ENCODE measurements at places on chromosomes 1 and 21.

DNA sequence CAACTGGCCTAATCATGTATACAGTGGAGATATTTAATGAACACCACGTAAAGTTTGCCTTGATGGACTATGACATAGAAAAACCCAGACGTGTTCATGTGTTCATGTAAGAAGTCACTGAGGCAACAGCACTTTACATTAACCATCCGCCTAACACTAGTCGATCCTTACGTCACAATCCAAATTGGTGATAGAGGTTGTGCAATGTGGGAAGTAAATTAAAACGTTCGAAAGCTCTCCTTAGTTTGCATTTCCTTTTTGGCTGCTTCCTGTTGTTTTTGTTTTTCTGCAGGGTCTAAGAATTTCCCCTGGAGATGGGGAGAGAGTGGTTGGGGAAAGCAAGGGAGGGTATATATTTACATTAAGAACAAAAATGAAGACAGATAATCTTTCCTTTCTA, 587.5 kb upstream of the ADGRL2 start:
- no peak for DNase-seq

- DNase-seq: no peak
Measured at GRCh38 chr21:25582888-25583287, 24.4 kb downstream of the MRPL39 start.

- DNase-seq: no peak
Measured at GRCh38 chr1:1989789-1990188, 13.8 kb downstream of the CFAP74 start.

DNA sequence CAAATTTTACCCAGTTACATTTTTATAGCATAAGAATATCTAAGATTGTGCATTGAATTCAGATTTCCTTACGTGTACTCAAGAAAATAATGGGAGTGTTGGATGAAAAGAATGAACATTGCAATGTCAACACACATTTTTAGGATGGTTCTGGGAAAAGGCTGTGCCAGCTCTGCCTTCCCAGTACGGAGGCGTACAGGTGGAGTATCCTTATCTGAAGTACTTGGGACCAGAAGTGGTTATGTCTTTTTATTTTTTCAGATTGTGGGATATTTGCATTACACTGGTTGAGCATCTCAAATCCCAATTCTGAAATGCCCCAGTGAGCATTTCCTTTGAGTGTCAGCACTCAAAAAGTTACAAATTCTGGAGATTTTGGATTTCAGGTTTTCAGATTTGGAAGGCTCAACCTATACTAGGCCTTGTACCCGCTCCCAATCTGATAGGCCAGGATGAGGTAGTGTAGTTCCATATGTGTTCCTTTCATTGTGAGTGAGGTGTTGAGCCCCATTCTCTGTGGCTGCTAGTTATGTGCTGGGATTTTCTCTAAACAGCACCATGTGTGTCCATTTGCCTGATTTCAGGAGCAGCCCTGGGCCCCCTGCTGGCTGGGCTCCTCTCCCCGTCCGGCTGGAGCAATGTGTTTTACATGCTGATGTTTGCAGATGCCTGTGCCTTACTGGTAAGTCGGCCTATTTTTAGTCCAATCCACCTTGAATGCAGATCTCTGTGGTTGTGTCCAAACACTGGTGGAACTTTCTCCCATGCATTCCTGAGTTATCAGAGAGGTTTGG, 60.8 kb downstream of the SLC37A1 start:
- DNase-seq: no peak

DNA sequence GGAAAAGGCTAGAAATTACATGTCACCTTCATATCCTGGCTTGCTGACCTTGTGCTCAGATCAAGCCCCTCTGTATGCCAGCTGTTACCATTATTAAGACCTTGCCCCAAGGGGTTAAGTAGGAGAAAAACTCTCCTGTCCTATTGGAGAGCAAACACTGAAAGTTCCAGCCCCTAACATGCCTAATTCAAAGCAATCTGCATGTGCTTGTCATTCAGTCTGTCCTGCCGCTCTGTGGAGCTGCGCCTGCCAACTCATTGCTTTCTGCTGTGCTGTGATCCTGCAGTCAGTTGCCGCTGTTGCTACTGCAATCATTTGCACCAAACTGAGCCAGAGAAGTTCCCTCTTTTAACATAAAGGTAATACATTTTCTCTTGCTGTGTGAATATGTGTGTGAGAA, 113.4 kb downstream of the DISP1 start:
- DNase-seq: no peak

DNA sequence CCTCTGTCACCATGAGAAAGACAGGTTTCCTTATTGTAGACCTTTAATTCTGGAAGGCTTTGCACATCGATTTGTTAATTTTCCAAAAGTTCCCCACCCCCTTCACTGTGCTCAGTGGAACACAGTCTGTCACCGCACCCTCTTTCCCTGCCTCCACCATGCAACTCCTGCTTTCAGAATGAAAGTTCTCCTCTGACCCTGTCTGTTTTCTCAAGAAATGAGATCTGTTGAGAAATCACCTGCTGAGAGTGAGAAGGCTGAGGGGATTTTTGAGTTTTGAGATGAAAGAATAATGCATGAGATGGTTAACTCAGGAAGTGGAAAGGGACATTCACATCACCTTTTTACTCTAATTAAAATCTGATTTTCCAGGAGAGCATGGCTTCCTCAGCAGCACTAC, 99.6 kb downstream of the CYYR1 start:
- no peak for DNase-seq

DNA sequence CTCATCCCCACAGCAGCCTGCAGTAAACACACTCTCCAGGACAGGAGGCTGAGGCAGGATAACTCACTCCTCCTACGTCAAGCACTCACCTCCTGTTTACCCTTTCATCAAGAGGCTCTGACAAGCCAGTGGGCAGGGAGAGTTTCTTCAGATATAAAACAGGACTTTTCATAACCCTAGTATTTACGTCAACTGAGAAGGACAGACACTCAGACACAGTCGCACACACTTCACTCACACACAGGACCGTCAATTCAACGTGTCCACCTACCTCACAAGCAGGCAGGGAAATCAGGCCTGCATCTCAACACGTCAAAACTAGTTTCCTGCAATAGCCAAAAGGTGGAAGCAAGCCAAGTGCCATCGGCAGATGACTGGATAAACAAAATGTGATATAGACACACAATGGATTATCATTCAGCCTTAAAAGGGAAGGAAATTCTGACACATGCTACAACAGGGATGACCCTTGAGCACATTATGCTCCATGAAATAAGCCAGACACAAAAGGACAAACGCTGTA, 48.6 kb downstream of the ITPKB start:
- DNase-seq: no peak

DNA sequence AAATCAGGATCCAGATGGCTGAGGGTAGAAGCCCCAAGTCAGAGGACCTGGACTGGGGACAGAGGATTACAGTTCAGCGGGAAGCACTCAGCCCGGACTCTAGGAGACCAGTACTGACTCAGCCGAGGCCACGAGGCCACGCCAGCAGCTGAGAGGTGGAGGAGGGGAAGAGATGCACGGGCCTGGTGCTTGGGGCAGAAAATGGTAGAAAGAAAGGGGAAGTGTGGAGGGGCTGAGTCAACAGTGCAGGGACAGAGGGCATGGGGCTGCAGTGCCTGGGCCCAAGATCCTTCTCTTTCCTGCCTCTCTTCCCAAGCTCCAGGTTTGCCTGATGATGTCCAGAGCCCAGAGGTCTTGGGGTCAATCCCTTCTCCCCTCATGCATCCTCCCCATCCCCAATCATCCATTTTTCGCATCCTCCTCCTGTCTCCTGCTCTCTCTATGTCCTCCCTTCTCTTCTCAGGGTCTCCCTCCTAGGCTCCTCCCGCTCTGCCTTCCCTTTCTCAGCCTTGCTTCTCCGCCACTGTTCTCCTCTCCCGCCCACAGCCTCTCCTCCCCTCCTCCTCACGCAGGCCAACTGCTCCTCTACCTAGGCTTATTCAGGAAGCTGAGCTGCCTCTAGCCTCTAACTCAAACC, 7.7 kb downstream of the ARHGEF2 start:
- DNase-seq: no peak

GRCh38 chr1:16922885-16923431, 1.2 kb downstream of the CROCC start:
- DNase-seq: no peak

DNA sequence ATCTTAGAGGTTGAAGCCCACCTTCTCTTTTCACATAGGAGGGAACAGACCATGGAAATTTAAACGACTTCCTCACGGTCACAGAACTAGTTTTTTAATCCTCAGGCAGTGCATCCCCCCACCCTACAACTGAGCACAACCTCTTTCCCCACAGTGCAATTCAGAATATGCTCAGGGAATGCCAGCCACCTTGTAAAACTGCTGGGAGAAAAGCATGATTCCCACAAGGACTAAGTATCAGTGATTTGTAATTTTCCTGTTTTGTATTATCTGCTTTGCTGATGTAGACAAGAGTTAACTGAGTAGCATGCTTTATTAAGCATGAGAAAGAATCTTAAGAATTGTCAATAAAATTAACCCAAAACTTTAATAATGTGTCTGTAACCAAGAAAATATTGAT, 23.8 kb downstream of the TMEM50A start:
- DNase-seq: no peak

DNA sequence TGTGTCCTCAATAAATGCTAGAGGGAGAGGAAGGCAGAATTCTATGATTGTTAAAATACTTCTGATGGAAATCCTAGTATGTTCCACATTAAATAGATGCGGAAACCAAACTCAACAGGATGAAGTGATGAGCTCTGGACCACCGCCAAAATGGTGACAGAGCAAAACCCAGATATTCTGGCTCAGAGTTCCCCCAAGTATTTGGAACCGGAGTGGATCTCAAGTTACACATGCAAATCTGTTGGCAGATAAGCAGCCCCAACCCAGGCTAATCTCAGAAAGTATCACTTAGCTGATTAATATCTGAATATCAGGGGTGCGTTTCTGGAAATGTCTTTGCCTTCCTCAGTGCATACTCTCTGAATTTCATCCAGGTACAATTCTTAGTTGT, 17.4 kb upstream of the GRHL3 start:
- DNase-seq: no peak

GRCh38 chr1:74767490-74767889, 34.5 kb downstream of the TYW3 start:
- DNase-seq: no peak

GRCh38 chr1:81126989-81127581, 673.6 kb upstream of the ADGRL2 start:
- no peak for DNase-seq

DNA sequence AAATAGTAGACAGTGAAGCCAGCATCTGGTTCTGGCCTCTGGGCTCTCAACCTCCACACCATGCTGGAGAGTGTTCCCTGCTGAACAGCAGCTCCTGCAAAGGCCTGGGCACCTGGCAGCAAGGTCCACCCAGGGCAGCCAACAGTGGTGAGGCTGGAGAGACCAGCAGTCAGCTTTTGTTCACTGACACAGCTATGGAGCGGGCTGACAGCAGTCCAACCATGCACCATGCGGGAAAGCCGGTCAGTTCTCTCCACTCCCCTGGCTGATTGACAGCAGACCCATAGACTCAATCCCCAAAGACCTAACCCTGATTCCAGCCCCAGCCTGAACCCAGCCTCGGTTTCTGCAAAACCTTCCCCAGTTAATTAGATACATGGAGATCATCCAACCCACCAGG, 49.0 kb downstream of the KLHDC7A start:
- DNase-seq: no peak

DNA sequence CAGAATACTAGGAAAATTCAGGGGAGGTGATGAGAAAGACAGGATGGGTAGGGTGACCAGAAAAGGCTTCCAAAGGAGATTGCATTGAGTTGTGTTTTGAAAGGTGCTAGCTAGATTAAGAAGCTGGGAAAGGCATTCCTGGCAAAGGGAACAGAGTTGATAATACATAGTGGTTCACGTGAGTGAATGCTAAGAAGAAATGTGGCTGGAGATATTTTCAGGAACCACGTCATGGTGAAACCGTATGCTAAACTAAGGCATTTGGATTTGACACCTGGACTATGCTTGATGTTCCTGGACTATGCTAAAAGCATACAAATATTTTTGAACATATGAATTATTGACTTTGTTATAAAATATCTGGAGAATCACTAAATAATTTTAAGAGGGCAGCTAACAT, 14.7 kb downstream of the CCDC30 start:
- DNase-seq: no peak

- DNase-seq: no peak
Measured at GRCh38 chr1:101920577-101920976, 76.1 kb downstream of the OLFM3 start.

DNA sequence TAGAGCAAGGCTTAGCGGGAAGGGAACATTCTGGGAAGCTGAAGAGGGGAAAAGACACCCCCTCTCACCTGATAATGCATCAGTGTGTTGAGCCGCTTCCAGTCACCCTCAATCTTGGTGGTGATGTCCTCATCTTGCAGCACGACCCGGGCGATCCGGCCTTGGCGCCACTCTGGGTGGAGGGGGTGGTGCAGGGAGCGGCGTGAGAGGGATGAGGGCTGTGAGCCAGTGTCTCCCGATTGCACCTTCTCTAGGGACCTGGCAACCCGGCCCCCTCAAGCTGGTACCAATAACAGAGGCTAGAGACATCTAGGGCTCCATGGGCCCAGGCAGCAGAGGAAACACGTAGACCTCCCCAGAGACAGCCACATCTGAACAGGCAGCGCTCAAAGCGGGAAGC, 127.4 kb upstream of the CD34 start:
- no peak for DNase-seq

GRCh38 chr1:171898941-171899340, 57.6 kb downstream of the DNM3 start:
- no peak for DNase-seq

- peak; percentile 81 for DNase-seq
Measured at GRCh38 chr1:50976111-50976889, 6.3 kb downstream of the CDKN2C start.

Measured in Caki2 (cell line).